ENCODE measurements at places on chromosomes 2 and 18.

DNA sequence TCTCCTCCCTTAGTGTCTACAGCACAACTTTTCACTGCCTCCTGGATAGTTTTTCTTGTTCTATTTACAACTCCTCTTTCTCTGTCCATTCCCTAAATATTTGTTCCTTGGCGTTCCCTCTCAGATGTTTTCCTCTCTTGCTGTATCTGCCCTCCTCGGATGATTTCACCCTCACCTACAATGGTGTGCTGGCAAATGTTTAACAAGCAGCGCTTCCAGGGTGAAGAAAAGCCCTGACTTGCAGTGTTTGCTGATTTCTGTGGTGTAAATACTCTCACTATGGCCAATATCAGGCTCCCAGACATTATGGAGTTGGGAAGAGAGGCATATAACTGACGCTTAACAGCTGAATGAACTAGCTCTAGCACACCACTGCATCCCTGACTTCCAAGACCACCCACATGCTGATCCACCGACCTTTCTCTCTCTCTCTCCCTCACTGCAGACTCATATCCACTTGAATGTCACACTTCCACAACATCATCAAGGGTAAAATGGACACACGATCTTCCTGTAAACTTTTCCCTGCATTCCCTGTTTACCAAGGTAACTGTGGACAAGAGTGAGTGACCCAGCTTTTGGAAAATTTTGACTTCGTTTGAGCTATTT is 31.5 kb upstream of the SPTBN1 start:
- no peak for DNase-seq

GRCh38 chr2:161245261-161245553 is 63.0 kb upstream of the PSMD14 start:
- DNase-seq = no peak

DNA sequence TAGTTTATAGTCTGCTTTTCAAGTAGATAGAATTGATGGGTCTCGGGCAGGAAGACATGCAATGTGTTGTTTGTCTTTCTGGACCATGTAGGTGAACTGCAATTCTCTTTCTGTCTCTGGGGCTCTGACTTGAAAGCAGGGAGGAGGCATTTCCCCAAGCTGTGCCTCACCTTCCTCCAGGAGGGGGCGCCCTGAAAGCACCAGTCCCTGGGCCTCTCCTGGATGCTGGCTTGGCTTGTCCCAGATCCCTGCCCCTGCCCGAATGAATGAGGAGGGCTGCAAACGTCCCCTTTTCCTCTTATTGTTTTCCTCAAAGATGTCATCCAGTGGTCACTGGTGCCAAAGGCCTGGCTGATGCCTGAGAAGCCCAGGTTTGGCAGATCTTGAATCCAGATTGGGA is 270.6 kb downstream of the CELF4 start:
- DNase-seq = no peak

DNA sequence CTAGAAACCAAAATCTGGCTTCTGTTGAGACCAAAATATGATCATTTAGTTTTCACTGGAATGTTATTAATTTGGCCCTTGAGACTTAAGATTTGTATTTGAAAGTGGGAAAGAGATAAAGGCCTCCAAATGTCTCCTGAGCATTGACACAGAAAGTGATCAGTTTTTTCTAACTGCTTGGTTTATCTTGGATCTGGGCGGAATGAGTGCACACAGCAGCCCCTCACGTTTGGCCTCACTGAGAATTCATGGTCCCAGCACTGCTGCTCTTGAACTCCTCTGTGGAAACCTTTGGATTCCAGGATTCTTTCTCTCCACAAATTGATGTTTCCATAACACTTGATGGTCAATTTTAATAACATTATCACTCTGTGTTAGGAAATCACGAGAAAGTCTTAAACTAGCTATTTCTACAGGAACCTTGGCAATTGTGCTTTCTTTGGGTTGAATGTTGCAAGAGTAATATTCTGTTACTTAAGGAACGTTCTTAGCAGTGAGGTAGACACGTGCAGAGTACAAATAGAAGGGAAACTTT is 180.3 kb upstream of the BCL2L11 start:
- no peak for DNase-seq

GRCh38 chr2:23380562-23381065 is 4.4 kb upstream of the KLHL29 start:
- no peak for DNase-seq

DNA sequence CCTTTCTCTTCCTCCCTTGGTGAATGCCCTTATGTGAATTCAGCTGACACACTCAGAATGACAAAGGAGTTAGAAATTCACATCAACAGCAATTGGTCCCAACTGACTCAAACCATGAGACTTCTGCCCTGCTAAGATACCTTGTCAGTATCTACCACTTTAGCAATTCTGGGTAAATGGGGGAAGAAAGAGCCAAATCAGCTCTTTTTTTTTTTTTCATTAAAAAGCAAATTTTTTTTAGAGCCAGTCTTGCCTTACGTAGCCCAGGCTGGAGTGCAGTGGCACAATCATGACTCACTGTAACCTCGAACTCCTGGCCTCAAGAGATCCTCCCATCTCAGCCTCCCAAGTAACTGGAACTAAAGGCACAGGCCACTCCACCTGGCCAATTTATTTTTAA is 1.7 kb upstream of the PPP4R1 start:
- DNase-seq = no peak

- DNase-seq = no peak
Measured at GRCh38 chr2:60317844-60318243, 235.6 kb downstream of the BCL11A start.

DNA sequence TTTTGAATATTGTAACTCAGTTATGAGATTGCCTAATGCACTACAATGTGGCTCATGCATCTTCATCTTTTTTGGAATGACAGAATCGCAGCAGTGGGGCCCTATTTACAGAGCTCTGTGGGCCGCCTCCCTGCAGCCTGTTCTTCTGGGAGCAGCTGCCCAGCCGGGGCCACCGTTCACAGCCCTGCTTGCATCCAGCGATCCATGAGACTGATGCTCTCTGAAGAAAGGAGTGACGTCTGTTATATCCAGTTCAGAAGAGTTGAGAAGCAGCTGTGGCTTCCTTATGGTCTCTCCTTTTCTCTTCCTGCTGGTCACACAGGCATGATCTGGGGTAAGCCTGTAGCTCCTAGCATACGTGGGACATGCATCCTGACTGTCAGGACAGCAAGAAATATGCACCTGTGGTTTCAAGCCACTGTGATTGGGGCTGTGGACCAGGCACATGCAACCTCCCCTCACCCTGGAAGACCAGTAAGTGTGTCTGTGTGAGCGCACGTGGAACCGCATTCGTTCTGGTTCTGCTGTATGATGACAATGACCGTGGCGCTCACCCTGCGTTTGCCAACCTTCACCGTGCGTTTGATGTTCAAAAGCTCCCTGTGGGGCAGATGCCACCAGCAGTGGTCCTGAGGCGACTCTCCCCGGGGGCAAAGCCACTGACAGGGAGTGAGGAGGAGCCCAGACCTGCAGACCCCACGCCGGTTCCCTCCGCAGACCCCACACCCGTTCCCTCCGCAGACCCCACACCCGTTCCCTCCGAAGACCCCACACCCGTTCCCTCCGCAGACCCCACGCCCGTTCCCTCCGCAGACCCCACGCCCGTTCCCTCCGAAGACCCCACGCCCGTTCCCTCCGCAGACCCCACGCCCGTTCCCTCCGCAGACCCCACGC is 189.8 kb downstream of the TMEM18 start:
- DNase-seq = no peak

GRCh38 chr2:30663806-30664205 is 143.4 kb downstream of the CAPN13 start:
- no peak for DNase-seq

- DNase-seq = no peak
Measured at GRCh38 chr2:120430501-120430830, 84.5 kb downstream of the INHBB start.

DNA sequence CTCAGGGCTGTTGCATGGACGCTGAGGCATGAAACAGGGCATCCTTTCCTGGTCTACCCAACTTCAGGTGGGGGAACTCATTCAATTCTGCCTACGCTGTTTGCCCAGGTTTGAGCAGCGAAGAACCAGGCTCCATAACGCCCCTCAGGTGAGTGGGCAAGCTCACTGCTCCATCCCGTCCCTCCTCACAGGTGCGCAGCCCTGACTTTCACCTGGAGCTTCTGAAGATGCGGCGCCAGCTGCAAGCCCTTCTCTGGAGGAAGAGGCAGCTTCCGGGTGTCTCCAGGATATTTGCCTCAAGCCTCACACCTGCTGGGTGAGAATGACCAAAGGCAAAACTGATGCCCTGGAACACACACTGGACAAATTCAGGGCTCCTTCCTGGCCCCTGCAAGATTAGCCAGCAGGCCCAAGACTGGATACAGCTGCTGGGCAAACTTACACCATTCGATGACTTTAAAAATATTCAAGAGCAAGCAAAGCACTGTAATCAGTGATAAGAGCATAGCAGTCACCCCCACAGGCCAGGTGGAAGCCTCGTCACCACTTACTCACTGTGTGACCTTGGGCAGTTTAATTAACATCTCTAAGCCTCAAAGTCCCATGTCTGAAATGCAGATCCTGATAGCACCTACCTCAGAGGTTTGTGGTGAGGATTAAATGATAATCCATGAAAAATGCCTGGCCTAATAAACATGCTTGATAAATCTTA is 97.7 kb downstream of the GYPC start:
- no peak for DNase-seq
